ENCODE measurements at places on chromosomes 13 and 19.

GRCh38 chr19:45245826-45246225 is 619 bp upstream of the EXOC3L2 start:
- no peak for DNase-seq

DNA sequence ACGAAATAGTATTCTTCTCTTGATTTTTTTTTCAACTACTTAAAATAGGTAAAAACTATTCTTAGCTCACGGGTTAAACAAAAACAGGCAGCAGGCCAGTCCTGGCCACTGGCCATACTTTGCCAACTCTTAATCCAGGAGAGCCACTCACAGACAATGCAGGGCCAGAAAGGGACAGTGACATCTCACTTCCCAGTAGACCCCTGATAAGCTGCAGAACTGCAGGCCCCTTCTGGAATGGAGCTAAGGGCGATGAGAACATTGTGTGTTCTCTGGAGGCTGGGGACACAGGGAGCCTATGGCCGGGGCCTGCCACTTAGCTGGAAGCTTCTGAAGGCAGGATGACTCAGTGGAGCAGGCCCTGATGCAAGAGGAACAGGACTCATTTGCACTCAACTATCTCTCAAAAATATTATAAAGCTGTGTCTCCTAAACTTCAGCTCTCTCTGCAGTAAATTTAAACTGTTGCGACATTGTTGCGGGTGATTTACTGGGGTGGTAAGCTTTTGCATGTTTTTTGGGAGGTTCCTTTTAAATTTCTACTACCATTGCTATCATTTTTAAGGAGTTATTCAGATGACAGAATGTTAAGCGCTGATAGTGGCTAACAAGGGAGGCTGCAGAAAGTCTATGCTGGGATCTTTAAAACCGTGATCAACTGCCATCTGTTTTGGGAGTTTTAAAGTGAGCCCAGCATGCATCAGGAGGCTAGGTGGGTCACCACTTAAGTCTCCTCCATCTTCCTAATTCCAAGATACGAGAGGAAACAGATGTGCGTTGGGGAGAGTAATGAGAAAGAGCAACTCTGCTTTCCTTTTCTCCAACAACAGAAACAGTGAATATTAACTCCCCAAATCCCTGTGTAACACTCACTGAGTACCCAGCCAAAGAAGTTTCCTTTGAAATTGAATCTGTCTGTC is 33.2 kb upstream of the KATNAL1 start:
- DNase-seq: no peak

GRCh38 chr19:47190167-47190727 is 40.8 kb downstream of the BBC3 start:
- DNase-seq: peak; percentile 95

- DNase-seq: no peak
Observed at GRCh38 chr19:18309525-18310064, 13.3 kb downstream of the LSM4 start.

DNA sequence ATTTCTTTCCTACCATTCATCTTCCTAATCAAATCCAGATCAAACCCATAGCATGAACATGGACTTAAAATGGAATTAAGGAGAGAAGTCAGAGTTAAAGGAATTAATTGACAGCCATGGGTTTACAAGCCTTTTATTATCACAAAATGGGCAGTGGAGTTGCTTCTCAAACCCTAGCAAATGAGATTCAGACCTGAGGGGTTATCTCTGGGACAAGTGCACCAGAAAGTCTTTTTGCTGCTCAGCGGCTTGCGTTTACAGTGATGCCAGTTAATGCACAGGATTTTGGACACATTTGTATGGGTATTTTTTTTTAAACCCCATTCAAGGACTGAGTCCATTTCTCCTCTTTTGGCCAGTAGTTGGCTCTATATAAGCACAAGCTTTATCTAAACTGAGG is 503.0 kb downstream of the EFNB2 start:
- no peak for DNase-seq

DNA sequence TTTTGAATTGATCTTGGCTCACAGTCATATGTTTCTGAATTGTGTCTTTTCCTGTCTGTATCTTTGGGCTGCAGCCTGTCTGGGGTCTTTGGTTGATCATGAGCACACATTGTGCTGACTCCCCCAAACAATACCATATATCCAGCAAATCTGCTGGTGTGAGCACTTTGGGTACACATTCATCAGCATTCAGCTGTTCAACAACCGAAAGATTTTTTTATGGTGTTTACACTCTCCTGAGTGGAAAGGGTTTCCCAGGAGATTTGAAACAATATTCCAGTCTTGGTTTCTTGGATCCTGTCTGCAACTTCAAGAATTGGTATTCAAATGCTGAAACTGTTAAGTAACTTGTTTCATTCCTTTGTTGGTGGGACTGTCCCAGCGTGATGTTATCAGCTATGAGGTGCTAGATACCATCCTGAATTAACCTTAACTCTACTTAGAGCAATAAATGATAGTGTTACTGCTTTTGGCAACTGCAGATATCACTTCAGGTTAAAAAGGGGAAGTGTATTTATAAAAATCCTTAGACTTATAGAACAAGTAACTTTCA is 78.4 kb upstream of the DIAPH3 start:
- no peak for DNase-seq

DNA sequence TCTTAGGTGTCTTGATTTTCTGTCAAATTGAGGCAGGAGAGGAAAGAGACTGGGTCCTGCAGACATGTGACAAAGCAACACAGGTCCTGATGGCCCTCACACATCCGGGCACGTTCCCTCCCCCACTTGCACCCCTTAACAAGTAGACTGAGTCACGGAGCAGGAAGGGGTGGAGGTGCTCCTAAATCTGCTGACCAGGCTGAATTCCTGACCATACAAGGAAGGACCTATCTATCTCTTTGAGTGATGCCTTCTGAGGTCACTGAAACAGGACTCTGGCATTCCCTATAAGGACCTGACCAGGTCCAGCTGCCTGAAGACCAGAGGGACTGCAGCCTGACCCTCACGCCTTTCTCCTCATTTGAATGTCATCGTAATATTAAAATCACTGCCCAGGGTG is 250.3 kb downstream of the COL4A1 start:
- DNase-seq: no peak

- no peak for DNase-seq
Observed at GRCh38 chr19:39147480-39147879, 21.9 kb downstream of the PAK4 start.

DNA sequence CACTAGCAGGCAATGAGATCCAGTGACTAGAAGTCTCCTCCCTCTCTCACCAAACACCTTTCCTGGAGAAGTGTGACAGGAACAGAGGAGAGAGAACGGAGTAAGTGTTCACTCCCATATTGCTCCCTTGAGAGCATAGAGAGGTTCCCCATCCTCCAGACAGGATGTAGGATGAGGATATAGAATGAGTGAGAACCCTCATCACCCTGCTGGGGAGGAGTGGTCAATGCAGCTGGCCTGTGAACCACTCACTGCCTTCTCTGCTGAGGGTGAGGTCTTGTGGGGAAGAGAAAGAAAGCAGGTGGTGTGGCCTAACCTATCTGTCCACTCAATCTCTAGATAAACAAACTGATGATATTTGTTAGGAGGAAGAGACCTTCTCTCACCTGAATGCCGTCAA is 386.6 kb downstream of the PCDH20 start:
- no peak for DNase-seq

GRCh38 chr13:85508683-85509329 is 290.4 kb downstream of the SLITRK6 start:
- DNase-seq: no peak

DNA sequence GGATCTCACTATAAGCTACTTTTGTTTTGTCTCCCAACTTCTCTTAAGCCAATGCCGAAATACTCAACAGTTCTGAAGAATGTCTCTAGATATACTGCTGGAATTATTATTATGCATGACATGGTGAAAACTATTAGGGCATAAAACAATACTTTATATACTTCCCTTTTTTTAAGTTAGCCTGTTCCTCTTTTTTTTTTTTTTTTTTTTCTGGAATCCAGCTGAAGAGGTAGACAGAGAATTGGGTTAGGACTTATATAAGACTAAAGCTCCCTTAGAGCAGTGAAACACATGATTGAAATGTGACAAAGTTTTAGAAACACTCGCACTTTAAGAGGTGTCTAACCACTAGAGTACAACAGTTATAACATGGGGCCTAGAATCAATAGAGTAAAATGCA is 850.9 kb upstream of the PCDH9 start:
- DNase-seq: no peak

DNA sequence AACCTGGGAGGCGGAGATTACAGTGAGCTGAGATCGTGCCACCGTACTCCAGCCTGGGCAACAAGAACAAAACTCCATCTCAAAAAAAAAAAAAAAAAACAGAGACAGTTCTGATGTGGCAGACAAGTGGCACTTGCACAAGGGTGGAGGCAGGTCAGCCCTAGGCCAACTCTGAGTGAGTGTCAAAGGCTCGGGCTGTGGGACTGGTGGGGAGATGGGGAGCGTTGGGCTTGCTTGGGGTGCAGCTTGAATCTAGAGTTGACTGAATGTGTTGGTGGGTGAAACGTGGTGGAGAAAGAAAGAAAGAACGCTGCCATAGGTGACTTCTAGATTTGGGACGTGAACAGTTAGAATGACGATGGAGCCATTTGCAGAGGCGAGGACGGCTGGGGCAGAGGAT is 121.3 kb upstream of the SPACA7 start:
- no peak for DNase-seq

- DNase-seq: no peak
Observed at GRCh38 chr19:36524617-36525016, 3.5 kb downstream of the ZNF260 start.

DNA sequence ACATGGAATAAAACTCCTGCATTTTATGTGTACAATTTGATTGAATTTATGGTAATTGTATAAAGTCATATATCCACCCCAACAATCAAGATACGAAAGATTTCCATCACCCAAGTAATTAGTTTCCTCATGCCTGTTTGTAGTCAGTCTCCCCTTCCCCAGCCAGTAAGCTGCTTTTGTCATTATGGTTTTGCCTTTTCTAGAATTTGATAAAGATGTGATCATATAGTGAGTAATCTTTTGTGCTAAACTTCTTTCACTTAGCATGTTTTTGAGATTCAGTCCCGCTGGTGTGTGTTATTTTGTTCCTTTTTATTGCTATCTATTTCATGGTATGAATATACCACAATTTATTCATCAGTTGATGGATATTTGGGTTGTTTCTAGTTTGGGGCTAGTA is 16.0 kb downstream of the ITM2B start:
- no peak for DNase-seq

- no peak for DNase-seq
Observed at GRCh38 chr13:46544208-46544607, 8.8 kb upstream of the LRCH1 start.

DNA sequence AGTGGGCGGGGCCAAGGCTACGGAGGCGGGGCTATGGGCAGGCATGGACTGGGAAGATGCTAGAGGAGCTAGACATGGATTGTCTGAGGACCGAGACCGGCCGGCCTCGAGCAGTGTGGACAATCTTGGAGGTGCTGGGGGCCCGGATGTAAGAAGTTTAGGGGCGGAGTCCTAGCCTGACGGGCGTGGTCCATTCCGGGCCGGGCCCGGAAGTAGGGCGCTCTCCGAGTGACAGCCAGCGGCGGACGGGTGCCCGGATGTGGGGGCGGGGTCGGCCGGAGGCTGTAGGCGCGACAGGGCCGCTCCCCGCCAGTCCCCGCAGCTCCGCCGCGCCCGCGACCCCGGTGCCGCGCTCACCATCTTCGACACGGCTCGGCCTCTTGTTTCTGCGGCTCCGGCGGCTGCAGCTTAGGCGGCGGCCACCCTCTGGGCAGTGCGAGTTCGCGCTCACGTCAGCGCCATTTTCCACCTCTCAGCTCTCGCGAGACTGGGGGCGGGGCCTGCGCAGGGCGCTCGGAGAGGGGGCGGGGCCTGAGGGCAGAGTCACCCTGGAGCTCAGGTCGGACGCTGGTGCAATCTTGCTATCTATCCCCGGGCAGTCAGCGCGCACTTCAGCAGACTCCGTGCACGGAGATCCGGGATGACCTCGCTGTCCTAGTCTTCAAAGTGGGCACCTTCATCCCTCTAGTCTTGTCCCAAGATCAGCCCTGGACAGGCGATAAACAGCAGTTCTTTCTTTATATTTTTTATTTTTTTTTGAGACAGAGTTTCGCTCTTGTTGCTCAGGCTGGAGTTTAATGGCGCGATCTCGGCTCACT is at the start of gene ZNF414:
Gene ZNF414, minus strand, starts transcription at position 481 of the 818 bp plus-strand sequence. Its CDS starts 121 bp downstream, at position 360.
- DNase-seq: peak; percentile 91

DNA sequence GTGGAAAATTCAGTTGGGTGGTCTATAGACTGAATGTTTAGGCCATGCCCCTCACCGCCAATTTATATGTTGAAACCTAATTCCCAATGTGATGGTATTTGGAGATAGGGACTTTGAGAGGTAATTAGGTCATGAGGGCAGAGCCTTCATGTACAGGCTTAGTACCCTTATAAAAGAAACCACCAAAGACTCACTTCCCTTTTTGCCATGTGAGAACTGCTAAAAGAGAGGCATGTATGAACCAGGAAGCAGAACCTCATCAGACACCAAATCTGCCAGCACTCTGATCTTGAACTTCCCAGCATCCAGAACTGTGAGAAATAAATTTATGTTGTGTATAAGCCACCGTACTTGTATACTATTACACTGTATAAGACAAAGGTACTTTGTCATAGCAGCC is 40.6 kb downstream of the UQCRFS1 start:
- DNase-seq: no peak

GRCh38 chr19:46954502-46954992 is 65.1 kb upstream of the NPAS1 start:
- DNase-seq: no peak

DNA sequence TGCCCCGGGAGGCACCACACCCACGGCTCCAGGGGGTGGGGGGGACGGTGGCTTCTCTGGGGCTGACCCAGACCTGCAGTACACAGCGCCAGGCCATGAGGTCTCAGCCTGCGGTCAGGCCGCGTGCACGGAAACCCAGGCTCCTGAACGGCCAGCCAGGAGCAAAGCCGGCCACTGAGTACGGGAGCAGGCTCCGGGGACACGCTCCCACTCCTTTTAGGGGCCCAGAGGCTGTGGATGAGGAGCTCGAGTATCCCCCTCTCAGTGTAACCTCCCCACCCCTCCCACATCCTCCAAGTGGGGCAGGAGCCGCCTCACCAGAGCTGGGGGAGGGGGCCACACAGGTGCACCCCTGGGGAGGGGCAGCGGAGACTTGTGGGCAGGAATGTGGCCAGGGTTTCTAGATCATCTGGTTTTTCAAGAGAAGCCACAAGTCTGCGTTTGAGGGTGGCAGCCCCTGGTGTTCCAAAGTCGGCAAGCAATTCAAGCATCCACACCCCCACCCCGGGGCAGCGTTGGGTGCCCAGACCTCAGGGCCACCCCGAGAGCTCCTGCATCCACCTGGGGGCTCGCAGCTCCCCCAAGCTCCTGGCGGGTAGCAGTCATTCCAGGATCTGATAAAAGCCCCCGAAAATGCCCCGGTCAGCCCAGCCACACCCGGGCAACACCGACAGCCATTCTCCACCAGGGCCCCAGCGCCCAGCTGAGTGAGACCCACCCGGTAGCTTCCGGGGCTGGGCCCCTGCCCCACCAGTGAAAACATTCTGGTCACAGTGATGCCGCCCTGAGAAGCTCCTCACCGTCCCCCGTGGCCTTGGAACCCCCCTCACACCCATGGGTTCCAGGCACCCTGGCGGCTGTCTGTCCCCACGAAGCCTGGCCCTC is 6.1 kb downstream of the SBNO2 start:
- no peak for DNase-seq

DNA sequence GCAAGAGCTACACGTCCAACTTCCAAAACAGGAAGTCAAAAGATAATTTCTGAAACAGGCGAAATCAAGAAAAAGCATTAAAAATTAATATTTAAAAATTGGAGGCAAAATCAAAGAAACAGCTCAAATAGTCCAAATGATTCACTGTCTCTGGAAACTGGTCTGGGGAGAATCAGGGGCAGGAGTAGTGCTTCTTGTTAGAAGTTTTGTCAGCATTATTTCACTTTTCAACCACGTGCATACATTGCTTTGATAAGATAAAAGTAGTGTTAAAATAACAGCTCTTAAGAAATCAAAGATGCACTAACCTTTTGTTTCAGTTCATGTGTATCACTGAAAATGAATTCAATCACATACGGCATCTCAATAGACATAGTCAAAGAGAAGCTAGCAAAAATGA is 53.8 kb downstream of the PARP4 start:
- DNase-seq: no peak

Data from Caki2 (cell line).